Naive thymus-derived CD4-positive, alpha-beta T cell (primary cell): ENCODE measurements at places on chromosomes 6 and 20.

GRCh38 chr6:40431706-40432105 is 155.5 kb downstream of the LRFN2 start:
- no peak for DNase-seq

DNA sequence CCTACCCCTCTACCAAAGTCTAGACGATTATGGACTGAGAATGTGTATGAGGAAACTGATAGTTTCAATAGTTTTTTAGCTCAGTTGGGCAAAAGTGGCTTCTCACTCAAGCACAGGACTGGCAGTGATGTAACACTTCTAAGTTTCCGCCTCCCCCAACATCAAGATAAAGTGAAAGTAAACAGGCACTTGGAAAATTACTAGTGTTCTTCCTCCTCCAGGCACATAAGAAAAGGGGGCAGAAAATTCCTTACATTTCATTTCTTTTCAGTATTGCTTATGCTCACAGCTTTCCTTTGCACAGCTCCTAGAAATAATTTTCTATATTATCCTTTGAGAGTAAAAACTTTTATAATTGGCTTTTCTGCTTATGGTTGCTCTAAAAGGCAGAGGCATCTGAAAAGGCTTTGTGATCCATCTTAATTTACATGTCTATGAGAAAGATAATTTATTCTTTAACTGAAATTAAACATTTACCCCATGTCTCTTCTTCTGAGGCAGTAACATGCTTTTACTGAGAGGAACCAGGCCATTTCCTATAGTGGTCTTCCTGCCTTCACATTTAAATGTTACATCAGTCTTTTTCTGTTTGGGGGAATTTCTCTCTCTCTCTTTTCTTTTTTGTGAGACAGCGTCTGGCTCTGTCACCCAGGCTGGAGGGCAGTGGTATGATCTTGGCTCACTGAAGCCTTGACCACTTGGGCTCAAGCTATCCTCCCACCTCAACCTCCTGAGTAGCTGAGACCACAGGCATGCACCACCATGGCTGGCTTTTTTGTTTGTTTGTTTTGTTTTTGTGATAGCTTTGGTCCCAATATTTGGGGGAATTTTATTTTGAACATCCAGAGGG is 65.0 kb upstream of the EEF1A1 start:
- peak; percentile 69 for DNase-seq

GRCh38 chr6:336159-337114 is 44.1 kb downstream of the DUSP22 start:
- DNase-seq: no peak

GRCh38 chr6:34223381-34223955 is 13.2 kb upstream of the HMGA1 start:
- DNase-seq: no peak

DNA sequence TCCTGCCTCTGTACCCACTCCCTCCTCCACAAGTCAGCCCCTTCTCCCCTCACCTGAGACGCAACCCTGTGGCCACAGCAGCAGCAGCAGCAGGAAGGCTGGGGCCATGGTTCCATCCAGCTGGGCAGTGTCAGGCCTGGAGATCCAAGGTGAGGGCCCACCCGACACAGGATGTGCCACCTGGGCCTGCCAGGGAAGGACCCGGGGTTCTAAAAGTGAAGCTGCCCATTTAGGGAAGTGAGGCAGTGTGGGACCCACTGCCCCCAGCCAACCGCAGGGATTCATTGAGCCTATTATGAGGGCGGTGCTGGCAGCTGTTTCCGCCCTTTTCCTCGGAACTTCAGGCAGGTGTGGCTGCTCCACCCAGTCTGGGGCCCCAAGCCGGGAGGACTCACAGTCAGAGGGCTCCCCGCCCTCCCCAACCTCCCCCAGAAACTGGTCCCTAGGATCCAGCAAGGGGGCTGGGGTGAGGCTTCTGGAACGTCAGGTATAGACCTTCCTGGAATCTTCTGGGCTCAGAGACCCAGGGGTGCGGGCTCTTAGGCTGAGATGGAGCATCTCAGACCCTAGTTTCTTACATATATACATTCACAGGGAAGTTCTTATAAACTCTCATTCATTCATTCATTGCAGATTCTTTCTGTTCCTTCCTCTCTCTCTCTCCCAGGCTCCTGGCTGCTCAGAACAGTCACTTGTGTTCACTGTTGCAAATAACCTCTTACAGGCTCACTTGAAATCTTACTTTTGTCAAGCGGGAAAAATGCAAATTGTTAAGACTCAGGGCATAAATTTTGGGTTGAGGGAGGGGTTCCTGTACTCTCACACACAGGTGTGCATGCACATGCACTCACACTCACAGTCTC is at the start of gene TREML2:
TSS of gene TREML2 (minus strand) at position 249 of the 863 bp plus-strand sequence. CDS start at position 108, 141 bp downstream.
- DNase-seq: no peak

DNA sequence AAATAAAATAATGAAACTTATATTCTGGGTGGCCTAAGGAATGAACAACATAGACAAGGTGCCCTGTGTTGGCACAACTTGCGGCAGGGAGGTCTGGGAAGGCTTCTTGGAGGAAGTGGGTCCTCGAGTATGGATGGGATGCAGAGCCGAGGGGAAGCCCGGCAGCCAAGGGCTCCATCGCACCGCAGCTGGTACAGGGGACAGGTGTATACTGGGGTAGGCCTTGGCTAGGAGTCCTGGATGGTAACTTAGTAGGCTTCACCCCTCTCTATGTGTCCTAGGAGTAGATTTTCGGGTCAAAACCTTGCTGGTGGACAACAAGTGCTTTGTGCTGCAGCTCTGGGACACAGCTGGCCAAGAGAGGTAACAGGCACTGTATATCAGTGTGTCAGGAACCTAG is 28.0 kb downstream of the RAB44 start:
- DNase-seq: no peak

- DNase-seq: peak; percentile 81
Measured at GRCh38 chr6:73519926-73520687, 725 bp downstream of the EEF1A1 start.

DNA sequence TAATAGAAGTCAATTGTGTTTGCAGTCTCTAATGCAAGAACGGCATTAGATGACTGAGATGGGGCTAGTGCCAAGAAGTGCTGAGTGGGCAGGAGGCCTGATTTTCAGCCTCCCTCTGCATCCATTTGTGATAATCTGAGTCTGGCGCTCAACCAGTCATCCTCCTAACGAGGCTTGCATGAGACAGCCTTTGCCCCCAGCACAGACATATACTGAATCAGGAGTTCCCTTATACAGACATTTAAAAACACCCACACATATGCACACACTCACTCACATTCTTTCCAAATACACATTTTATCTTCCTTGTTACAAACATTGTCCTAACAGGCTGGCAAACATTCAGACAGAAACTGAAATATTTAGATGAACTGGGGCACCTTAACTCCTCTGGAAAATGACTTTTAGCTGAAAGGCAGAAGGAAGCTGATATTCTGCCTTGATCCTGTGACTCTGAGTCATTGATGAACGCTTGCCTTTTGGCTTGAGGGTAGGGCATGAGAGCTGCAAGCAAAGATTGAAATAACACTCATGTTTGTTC is 562.3 kb downstream of the DHX35 start:
- DNase-seq: no peak

- DNase-seq: no peak
Measured at GRCh38 chr6:132190815-132191175, 210.5 kb downstream of the MOXD1 start.

DNA sequence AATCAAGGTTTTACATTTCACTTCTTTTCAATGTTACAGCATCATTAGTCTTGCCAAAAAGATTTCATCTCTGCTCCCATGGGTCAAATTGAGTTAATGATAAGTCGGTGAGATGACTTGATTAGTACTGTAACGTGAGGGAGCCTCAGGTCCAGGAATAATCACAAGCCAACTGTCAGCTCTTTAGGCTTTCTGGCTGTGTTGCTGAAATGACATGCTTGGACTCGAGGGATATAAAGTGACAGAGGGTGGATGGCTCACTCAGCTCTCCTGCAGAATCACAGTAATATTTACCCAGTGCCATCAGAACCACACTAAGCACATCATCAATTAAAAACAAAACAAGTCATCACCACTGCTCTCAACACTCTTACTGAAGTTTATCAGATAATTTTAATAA is 196.2 kb upstream of the THEMIS start:
- no peak for DNase-seq

DNA sequence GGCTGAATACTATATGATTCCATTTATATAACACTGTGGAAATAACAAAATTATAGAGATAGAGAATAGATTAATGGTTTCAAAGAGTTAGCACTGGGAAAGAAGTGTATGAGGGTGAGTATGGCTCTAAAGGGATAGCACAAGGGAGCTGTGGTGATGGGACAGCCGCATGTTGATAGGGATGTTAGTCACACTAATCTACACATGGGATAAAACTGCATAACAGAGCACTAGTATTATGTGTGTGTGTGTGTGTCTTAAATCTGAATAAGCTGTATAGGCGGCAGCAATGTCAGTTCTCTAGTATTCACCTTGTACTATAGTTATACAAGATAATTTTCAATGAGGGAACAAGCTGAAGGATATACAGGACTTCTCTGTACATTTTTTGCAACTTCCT is 5.8 kb downstream of the CGA start:
- DNase-seq: no peak

GRCh38 chr6:25889877-25890853 is 16.1 kb upstream of the SLC17A3 start:
- peak; percentile 7 for DNase-seq

- DNase-seq: no peak
Measured at GRCh38 chr6:138795809-138796603, at the start of gene ECT2L. TSS of gene ECT2L (plus strand) at chr6:138796087. CDS start at chr6:138813275, 17,188 bp downstream.

DNA sequence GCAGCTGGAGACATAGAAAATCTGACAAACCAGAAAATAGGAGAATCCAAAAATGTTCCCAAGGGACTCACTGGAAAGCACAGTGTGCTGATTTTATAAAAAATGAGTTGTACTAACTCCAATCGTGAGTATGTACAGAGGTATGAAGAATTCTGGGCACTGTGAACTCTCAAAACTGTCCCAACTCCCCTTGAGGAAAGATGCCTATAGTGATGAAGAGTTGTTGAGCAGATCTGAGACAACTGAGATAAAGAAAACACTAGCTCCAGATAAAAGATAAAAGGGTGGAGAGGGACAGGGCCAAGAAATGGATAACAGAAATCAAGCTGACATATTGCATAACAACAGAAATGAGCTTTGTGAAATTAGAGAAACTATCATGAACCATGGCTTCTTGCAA is 481.4 kb downstream of the MAFB start:
- no peak for DNase-seq

DNA sequence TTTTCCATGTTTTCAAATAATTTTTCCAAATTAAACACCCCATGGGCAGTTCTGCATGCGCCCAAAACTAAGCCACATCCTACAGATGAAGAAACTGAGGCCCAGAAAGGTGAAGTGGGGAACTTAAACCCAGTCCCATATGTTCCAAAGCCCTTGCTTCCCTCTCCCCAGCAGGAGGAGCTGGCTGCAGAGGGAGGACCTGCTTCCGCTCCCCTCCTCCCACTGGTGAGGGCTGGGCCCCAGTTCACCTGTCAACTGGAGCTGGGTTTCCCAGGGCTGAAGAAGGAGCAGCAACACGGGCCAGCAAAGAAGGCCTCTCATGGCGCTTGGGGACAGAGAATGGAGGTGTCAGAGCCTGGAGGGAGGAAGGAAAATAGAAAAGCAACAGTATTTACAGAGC is 1.4 kb upstream of the RBPJL start:
- no peak for DNase-seq

- peak; percentile 52 for DNase-seq
Measured at GRCh38 chr6:45930420-45931040, 85.1 kb downstream of the CLIC5 start.

GRCh38 chr20:37531856-37532255 is 4.2 kb upstream of the BLCAP start:
- DNase-seq: no peak

DNA sequence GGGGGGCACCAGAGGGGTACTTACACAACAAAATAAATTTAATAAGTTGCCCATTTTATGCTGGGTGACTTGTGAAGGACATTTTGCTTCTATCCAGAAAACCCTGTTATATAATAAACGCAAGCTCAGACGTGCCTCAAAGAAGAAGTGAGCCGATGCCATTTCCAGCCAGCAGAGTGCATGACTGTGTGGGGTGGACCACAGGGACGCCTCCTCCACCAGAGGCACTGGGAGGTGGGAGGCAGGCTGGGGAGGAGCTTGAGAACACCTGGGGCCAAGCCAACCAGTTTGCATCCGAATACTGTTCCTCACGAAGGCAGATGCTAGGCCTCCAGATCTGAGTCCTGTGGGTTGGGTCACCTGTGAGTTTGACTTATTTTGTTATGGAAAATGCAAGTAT is 363.8 kb downstream of the RNGTT start:
- DNase-seq: no peak

DNA sequence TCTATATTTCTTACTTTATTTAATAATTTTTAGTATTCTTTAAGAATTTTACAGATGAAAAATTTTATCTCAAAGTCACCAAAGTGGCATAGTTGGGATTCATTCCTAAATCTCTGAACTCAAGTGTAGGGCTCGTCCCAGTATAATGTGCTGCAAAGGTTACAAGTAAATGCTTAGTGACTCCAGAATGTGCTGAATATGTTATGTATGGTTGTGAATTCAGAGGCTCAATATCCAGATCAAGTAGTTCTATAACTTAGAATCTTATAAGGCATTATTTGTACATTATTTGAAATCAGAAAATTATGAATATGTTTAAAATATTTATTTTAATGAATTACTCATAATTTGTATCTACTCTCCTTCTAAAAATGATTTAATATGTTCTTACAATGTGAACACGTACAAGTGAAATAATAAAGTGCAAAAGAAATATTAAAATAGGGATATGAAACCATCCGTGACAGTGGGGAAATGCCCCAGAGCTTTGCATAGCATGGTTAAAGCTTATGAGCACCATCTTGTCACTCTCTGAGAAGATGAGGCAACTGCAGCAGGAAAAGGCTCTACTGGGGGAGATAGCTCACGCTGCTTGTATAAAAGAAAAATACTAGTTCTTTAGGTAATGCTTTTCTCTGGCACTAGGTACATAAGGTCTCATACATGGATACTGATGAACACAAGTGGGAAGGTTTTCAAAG is 259.0 kb downstream of the FOXC1 start:
- no peak for DNase-seq

DNA sequence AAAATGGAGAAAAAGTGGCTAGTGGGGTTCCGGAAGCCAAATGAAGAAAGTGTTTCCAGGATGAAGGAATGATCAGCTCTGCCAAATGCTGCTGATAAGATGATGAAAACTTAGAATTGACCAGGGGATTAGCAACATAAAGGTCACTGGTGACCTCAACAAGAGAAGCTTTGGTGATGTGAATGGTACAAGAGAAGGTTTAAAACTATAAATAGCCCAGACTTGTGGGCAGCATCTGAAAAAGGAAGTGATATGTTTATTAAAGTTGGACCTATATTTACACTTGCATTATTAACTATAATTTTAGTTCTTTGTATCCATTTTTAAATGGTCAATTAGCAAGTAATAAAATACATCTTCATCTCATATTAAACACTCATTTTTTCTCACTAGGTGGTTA is 45.1 kb downstream of the CGA start:
- no peak for DNase-seq
